ENCODE measurements at places on chromosomes 5 and 9.

- DNase-seq = no peak
These were observed 3.1 kb downstream of the C5orf63 start for GRCh38 chr5:127070243-127070642.

DNA sequence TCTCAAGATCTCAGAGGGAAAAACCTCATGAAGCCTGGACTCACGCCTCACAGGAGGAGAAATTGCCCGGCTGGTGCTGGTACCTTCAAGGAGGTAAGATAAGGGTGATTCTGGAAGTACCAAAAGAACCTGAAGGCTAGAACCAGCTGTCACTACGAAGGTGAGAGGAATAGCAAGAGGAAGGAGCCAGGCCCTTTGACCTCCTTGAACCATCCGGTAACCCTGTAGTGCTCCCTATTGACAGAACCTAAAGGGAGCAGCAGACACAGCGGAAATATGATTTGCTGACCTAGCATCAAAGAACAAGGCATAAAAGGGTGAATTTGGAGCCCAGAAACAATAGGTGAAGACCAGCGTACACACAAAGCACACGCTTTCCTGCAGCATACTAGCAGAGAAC is 92.2 kb downstream of the DOCK8 start:
- DNase-seq = peak; percentile 65

- peak; percentile 22 for DNase-seq
These were observed 68.8 kb downstream of the ELL2 start for GRCh38 chr5:95892784-95893354.

GRCh38 chr5:159405611-159406031 is 75.3 kb upstream of the IL12B start:
- DNase-seq = no peak

DNA sequence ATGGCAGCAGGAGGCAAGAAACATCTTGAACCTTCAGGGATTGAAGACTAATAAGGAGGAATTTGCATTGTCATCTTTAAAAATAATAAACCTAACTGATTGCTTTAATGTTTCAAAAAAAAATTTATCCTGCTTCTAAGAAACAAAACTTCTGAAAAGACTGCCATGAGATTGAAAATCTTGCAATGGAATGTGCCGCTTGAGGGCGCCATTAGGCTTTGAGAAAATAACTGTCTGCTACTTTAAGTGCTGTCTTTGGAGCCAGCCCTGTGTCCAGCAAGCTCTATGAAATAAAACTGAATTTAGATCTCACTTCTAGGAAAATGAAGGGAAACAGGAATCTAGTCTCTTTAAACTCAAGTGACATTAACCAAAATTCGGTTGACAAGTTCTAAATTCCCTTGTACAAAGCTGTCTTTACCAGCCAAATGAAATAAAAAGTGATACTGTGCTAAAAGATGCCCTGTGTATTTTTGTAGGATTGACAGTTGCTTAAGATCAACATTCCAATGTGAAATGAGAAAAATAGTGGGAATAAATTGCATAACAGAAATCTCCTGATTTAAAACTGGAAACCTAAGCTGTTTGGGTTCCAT is 79.4 kb downstream of the ESM1 start:
- DNase-seq = peak; percentile 65

GRCh38 chr9:8705861-8706260 is 906.3 kb upstream of the DMAC1 start:
- no peak for DNase-seq

GRCh38 chr5:43606351-43606750 is 3.4 kb downstream of the NNT start:
- no peak for DNase-seq

DNA sequence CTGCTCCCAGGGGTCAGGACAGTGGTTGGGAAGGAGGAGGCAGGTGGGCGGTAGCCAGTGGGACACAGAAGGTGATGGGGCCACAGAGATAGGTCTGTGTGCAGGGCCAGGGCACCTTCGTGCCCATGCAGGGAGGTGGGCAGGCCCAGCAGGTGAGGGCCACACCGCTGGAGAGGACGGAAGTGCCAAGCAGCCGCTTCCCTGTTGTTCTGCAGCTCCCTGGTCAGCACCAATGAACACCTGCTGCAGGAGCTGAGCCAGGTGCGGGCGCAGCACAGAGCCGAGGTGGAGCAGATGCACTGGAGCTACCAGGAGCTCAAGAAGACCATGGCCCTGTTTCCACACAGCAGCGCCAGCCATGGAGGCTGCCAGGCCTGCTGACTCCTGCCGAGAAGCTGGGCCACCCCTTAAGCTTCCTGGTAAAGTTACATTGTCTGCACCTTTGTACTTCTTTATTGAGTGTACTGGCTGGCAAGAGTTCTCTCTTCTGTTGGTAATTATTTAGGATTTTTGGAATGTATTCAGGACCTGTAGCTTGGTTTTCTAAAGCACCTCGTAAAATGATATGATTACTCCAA is 40.3 kb downstream of the TPPP start:
- no peak for DNase-seq

DNA sequence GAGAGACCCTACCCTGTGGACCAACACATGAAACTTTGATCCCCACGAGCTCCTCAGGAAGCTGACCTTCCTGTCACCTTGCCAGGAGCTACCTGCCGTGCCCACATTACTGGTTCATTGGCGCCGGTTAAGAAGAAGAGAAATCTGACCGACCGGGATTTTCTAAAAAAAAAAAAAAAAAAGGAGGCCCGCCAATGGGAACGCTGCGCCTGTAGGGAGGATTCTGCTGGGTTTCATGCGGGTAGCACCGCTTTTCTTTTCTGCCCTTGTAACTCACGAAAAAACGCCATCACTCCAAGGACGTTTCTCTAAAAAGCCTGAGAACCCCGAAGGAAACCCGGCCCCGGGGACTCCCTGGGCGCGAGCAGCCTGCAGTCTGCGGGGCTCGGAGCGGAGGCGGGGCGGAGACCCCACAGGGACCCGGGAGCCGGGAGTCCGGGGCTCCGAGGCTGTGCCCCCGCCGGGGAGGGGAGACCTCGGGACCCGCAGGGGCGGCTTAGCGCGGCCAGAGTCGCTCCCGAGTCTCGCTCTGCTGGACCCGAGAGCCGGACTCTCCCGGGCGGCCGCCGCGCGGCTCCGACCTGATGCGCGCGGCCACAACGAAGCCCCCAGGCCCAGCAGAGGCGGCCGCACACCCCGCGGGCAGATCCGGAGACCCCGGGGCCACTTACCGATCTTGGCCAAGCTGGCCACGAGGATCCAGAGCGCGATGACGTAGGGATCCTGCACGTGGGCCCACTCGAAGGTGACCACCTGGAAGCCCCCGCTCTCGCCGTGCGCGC is 617 bp downstream of the SLC9A3 start:
- DNase-seq = no peak

DNA sequence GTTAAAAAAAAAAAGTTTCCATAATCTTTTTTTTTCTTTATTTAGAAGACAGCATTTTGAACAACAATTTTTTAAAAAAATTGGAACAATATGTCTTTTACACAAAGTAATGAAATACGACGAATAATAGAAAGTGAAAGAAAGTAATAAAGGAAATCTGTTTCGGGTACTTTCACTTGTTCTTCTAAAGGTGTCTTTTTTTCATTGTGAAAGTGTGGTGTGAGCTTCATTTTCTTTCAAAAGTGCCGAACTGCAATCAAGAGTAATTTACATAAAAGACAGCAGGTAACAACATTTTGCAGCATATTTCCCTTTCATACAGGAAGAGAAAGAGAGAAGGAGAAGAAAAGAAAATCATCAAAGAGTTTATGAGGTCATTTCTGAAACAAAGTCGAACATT is 159.7 kb upstream of the CDH12 start:
- DNase-seq = peak; percentile 1

- peak; percentile 27 for DNase-seq
These were observed 139.6 kb downstream of the SPATA31D1 start for GRCh38 chr9:82128011-82128696.

- DNase-seq = no peak
These were observed 66.1 kb downstream of the TTC39B start for GRCh38 chr9:15240927-15241326.
